ENCODE measurements at places on chromosomes 7 and 10.

DNA sequence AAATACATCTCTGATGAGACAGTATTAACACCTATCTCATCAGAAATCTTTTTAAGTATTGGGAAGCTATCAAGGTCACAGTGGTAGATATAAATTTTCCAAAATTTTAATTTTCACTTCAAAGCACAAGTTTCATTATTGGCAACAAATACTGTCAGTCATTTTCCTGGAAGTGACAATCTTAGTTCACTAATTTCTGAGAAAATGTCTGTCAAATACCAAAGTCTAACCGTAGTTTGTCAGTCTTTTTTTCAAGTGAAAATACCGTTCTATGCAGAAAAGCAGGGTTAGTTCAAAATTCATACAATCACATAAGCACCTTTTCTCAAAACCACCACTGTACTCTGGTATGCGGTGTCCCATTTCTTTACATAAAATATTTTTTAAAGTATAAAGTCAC lies 40.4 kb downstream of the CACUL1 start:
- no peak for DNase-seq

GRCh38 chr7:112262036-112262435 lies 55.5 kb downstream of the ZNF277 start:
- DNase-seq = no peak

DNA sequence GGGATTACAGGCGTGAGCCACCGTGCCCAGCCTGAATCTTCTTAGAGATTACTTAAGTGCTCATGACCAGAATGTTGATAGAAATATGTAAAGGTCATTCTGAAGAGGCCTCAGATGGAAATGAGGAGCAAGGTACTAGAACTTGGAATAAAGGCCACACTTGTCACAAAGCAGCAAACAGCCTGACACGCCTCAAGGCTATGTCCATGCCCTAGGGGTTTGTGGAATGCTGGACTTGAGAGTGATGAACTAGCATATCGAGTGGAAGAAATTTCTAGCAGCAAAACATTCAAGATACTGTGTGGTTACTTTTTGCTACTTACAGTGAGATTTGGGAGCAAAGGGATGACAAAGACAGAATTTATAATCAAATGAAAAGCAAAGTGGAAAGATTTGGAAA lies 39.0 kb downstream of the ZNF438 start:
- no peak for DNase-seq

GRCh38 chr10:69123306-69123746 lies 652 bp upstream of the VPS26A start:
- DNase-seq = no peak

DNA sequence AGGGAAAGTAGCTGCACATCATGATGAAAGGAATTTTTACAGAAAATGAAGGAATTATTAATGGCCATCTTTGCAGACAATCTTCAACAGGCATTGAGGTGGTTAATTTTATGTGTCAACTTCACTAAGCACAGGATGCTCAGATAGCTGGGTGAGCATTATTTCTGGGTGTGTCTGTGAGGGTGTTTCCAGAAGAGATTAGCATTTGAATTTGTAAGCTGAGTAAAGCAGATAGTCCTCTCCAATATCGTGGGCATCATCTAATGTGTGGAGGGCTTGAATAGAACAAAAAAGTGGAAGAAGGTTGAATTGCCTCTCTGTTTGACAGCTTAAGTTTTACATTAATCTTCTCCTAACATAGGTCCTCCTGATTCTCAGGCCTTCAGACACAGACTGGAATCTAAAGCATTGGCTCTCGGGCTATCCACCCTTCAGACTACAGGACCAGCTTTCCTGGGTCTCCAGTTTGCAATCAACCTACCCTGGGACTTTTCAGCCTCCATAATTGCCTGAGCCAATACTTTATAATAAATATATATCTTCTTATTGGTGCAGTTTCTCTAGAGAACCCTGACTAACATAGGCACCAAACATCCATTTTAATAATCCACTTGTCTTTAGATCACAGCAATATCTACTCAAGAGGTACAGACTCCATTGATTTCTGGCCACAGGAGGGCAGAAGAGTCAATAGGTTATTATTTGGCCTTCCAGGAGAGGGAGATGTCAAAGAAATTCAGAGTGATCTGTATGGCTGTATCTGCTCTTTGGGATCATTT lies 10.5 kb upstream of the CRPPA start:
- peak; percentile 72 for DNase-seq

Measured in mesendoderm (in vitro differentiated cells).